ENCODE measurements at places on chromosomes 7 and 10.

DNA sequence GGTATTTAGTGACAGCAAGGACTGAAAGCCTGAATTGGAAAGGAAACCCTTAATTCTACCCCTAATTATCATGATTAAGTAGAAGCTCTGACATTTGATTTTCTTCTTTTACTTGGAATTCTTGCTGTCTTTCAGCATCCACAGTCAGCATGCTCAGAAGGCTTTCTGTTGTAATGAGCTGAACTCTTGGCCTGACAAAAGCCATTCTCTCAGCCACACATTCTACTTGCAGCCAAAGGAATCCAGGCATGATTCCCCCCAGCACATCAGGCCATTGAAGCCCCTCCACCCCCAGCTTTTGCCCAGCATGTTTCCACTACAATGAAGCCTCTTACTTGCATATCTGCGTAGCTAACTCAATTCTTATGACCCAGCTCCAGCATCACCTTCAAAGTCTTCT, 94.3 kb upstream of the FRMD4A start:
- DNase-seq, result no peak

GRCh38 chr10:33697016-33697415, 362.5 kb upstream of the NRP1 start:
- no peak for DNase-seq

- DNase-seq, result no peak
Measured at GRCh38 chr7:20194343-20194995, 22.7 kb downstream of the MACC1 start.

GRCh38 chr10:98632456-98633150, 185.9 kb upstream of the HPS1 start:
- DNase-seq, result no peak

- peak; percentile 60 for DNase-seq
Measured at GRCh38 chr7:129824291-129825208, 128.2 kb downstream of the UBE2H start.

GRCh38 chr7:139494835-139495579, 11.5 kb upstream of the KLRG2 start:
- peak; percentile 55 for DNase-seq

- peak; percentile 2 for DNase-seq
Measured at GRCh38 chr7:13948019-13948801, 41.3 kb downstream of the ETV1 start.

DNA sequence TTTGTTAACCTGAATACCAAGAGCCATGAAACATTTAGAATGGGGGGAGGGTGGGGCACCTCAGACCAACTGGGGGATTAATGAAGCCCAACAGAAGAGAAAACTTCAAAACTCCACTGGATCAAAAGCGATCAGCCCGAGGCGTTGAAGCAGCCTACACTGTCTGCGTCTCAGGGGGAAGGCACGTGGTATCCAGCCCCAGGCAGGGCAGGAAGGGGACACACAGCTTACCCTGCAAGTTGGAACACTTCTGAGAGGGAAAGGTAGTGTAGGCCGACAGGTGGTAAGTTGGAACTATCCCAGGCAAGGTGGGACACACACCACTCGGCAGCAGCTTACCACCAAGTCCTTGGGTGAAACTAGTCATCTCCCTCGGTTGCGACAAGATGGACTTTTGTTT, 102.9 kb downstream of the TAX1BP1 start:
- DNase-seq, result no peak

GRCh38 chr7:46545790-46546189, 624.7 kb upstream of the IGFBP3 start:
- DNase-seq, result no peak

DNA sequence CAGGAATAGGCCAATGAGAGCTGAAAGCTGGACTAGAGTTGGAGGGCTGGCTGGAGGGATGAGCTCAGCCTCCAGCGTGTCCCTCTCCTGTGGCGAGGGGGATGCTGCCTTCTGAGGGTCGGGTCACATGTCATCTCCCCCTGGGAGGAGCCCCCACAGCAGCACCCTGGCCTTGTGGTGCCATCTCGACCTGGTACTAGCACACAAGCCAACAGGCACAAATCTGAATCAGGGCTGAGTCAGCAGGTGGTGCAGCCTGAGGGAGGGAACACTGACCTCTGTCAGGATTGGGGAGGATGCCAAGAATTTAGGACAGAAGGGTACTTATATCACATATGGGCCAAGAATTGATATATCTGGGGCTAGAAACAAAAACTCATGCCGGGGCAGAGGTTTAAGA, 280.4 kb downstream of the CELF2 start:
- DNase-seq, result no peak

GRCh38 chr7:22358820-22359697, 2.1 kb upstream of the RAPGEF5 start:
- DNase-seq, result no peak

- no peak for DNase-seq
Measured at GRCh38 chr10:97713339-97713825, at the start of gene MARVELD1. MARVELD1 (plus strand) TSS chr10:97713730; CDS start chr10:97713877, 147 bp downstream.

GRCh38 chr10:56805022-56805421, 444.0 kb upstream of the ZWINT start:
- no peak for DNase-seq

GRCh38 chr7:105943486-105943885, 19.6 kb upstream of the CDHR3 start:
- no peak for DNase-seq

- DNase-seq, result no peak
Measured at GRCh38 chr7:135620980-135621850, 41.1 kb upstream of the STMP1 start.

- no peak for DNase-seq
Measured at GRCh38 chr7:2569421-2569820, 10.6 kb downstream of the IQCE start.

DNA sequence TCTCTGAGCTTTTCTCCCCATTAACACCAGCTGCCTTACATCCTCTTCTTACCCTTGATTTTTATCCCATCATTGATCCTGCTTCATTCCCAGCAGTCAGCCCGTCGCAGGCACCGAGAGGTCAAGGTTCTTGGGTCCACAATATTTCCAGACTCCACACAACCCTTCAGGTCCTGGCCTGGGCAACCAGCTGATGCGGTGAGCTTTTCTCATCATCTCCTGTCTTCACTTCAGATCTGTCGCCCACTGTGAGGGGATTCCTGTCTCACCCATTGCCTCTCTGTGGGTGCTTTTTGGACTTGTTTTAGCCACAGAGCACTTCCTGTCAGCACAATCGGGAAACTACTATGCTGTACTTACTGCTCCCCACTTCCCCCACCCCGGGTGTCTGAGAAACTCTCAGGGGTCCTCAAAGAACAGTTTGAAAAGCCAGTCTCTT, 8.4 kb upstream of the PVRIG start:
- peak; percentile 47 for DNase-seq

GRCh38 chr7:1531263-1531978, 919 bp downstream of the MAFK start:
- peak; percentile 45 for DNase-seq

- peak; percentile 72 for DNase-seq
Measured at GRCh38 chr7:123190109-123190831, 9.5 kb downstream of the SLC13A1 start.

GRCh38 chr7:641269-641671, 85.2 kb upstream of the DNAAF5 start:
- DNase-seq, result no peak

- DNase-seq, result no peak
Measured at GRCh38 chr10:56745490-56745889, 384.4 kb upstream of the ZWINT start.

DNA sequence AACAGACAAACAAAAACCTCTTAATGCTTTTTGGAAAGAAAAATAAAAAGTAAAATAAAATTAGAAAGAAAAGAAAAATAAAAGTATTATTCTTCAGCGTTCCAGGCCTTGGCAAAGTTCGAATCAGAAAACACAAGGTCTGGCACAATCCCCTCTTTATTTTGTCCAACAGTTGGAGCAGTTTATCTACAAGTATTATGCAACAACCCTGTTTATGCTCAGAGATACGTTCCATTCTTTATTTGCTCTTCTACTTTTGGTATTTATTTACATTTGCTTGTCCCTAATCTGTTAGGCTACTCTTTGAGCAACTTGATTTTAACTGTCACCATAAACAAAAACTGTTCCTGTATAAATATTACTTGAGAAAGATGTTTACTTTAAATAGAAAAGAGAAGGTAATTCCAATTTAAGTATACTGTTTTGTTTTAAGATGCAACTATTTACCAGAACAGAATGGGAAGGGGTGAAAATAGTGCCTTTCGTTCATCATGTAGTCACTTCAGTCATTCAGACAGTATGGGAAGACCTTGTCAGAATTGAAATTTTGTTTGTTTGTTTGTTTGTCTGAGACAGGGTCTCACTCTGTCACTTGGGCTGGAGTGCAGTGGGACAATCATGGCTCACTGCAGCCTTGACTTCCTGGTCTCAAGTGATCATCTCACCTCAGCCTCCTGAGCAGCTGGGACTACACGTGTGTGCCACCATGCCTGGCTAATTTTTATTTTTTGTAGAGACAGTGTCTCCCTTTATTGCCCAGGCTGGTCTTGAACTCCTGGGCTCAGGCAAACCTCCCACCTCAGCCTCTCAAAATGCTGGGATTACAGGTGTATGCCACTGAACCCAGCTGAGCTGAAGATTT, 5.7 kb downstream of the PDK4 start:
- no peak for DNase-seq

DNA sequence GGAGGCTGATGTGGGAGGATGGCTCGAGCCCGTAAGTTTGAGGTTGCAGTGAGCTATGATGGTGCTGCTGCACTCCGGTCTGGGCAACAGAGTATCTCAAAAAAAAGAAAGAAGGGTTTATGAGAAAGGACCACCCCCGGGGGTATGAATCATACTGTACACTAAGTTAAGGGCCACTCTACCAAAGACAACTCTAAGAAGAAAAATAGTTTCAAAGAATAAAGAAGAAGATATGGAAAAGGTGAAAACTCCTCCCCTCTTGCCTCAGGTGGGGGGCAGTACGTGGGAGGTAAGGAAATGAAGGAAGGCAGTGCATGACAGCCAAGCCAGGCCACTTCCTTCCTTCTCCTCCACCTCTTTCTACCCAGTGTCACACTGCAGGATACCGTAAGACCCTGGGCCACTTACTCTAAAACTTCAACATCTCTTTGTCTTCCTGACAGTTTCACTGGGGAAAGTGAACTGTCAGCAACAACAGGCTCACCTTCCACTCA, 61.3 kb downstream of the PIP4K2A start:
- DNase-seq, result no peak

GRCh38 chr10:95640891-95641315, 15.6 kb downstream of the ALDH18A1 start:
- no peak for DNase-seq

DNA sequence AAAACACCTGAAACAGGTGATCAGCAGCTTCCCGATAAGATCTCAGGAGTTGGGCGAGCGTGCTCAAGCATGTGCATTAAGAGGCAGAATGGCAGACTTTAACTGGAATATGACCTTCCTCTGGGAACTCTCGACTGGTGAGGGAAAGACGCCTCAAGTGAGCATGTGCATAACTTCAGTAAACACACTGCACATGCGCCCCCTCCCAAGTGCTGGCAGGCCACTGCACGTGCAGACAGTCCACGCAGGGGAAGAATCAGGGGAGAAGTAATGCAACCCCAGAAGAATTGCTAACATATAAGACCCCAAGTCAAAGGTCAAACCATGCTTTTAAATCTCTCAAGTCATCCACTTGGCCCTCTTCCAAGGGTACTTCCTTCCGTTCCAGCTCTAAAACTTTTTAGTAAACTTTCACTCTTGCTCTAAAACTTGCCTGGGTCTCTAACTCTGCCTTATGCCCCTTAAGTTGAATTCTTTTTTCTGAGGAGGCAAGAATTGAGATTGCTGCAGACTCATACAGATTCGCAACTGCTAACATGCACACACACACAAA, 541.0 kb downstream of the TNS3 start:
- no peak for DNase-seq

DNA sequence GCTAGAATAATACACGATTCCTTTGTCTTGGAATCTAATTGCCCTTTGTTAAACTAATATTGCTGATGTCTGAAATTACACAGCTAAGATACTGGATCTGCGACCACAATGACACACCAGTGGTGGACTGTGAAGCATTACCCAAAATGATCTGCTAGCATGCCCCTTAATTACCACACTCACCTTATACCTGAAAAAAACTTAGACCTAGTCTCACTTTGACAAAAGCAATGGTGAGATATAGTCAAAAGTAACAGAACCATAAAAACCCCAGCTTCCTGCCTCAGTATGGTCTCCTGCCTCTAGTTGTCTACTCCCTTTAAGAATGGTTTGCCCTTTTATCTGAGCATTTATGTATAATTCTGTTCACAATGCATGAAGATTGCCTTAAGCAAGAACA, 20.8 kb upstream of the ERVW-1 start:
- DNase-seq, result no peak

- no peak for DNase-seq
Measured at GRCh38 chr10:4050061-4050460, 265.1 kb upstream of the KLF6 start.

DNA sequence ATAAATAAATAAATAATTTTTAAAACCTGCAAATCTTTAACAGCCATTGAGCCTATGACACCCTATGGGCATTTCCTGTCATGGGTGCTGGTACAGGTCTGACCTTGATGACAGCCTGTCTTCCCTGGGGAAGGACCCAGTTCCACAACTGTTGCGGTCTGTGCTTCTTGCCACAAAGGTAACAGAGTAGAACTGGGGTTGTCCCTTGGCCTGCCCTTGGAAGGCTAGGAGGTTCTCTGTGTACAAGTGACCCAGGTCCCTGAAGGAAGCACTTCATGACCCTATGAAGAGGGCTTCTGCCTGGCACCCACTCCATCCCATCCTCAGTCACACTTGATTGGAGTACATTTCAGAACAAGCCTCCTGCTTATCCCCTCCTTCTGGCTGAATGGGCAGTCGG, 66.9 kb downstream of the OGDH start:
- DNase-seq, result no peak

DNA sequence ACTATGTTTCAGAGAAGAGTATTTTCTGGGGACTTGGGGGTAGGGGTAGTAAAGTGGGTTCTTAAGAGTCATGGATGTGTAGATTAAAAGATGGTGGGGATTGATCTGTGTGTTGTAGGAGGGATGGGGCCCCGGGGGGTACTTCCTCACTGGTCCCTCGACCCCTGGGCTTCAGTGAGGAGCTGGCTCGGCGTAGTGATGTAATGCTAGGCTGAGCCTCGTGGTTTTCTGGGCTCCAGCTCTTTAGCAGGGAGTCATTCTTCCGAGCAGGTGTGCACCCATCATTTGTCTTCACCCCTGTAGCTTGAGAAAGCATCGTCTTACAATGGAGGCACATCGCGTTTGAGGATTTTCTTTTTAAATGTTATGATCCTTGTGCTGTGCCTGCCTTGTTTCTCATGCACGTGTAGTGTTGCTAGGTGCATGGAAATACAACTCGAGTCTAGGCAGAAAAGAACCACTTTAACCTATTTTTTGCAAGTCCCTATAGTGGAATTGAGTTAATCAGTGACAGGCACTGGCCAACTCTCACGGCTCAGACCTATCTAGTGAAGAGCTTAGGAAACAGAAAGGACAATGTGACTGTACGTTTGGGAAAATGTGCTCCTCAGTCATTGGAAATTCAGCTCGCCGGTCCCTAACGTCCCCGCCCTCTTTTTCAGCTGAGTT, 106.1 kb upstream of the BTBD16 start:
- DNase-seq, result no peak

GRCh38 chr7:71612911-71613310, 481.0 kb downstream of the GALNT17 start:
- DNase-seq, result no peak

GRCh38 chr10:21039721-21040120, 142.6 kb upstream of the NEBL start:
- DNase-seq, result no peak

GRCh38 chr10:4301291-4302045, 516.5 kb upstream of the KLF6 start:
- no peak for DNase-seq

Data from GM06990 (cell line).